ENCODE measurements at places on chromosomes 2 and 18.

- DNase-seq, result no peak
Measured at GRCh38 chr2:11722292-11723060, 24.0 kb upstream of the LPIN1 start.

DNA sequence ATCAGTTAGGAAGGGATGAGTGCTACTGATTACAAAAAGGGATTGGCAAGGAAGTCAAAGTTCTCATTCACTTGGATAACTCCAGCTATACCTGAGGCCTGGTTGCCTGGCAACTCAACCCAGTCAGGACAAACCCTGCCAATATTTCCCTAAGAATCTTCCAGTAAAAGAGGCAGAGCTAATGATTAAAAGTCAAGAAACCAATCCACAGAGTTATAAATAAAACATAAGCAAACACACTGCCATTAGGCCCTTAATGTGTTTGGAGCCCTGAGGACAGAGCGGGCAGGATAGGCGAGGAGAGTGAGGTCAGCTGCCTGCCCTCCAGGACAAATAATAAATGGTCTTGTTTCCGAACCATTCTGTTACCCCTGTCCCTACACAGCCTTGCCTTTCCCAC, 215.6 kb upstream of the NABP1 start:
- no peak for DNase-seq

DNA sequence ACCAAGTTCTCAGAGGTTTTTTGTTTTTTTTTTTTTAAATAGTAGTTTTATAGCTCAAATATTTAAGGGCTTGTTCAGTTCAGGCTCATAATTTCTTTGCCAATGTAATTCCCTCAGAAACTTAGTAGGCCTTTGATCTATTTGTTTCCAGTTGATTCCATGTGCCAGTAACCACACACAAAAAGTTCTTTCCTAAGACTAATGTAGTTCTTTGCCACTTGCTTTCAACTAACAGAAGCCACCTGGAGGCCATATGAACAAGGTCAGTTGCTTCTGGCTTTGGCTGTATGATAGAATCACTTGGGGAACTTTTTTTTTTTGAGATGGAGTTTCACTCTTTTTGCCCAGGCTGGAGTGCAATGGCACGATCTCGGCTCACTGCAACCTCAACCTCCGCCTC, 100.7 kb downstream of the DTNB start:
- DNase-seq, result no peak

GRCh38 chr2:28161466-28161865, 231.2 kb upstream of the FOSL2 start:
- no peak for DNase-seq

GRCh38 chr18:44968336-44968735, 287.6 kb downstream of the SETBP1 start:
- no peak for DNase-seq

GRCh38 chr2:84169871-84170270, 289.2 kb downstream of the SUCLG1 start:
- DNase-seq, result no peak

DNA sequence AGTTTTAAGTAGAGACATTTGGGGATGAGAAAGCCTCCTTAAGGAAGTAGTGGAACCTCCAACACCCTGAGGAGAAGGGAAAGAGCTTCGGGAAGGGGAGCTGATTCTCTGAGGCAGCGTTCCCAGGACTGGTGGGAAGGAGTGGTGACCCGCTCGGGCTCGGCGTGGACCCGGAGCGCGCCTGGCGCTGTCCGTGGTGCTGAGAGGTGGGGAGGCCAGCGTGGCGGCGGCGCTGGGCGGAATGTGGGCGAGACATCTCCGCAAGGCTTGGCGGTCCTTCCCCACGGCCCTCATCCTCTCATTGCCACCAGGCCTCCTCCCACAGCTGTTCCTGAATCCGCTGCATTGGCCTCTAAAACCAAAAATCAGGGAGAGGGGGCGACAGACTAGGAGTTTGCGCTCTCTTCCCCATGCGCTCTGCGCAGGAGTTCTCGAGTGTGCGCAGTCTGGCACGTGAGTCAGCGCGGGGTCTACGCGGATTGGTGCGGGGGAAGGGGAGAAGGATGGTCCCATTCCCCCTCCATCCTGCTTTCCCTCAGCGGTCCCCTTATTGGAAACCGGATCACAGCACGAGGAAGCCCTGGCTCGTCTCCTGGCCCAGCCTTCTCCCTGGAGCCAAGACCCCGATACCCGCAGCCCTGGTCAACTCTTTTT, 857 bp downstream of the RESP18 start:
- DNase-seq, result no peak

- no peak for DNase-seq
Measured at GRCh38 chr2:101040761-101041160, 38.7 kb downstream of the RPL31 start.

DNA sequence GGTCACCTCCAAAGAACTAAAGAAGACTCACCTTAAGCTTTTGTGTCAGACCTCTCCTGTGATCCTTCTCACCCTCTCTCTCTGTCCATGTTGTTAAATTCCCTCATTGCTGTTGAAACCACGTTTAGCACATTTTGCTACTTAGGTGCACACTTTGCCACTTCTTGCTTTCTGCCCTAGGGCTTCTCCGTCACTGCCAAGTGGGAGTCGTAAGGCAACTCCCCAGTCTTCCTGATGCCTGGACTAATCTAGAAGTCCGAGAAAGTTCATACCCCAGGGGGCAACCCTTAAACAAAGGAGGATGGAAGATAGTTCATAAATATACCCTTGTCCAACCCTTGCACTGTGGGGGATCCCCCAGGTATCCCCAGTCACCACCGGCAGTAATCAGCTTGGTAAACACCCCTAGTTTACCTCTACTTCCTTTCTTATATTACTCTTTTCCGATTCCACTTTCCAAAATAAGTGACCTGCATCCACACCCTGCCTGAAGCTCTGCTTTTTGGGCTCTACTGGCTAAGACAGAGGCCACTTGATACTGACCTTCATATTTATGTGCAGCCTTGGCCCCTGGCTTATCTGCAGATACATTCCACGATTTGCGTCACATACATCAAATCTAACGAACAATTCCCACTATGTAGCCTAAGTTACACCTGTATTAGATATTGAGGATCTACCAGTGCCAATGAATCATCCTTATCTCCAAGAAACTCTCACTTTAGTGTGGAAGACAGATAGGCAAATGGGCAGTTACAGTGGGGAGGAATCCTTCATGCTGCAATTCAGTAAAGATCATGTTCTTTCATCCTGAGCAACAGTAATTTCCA, 776.2 kb downstream of the RNF144A start:
- DNase-seq, result no peak

- no peak for DNase-seq
Measured at GRCh38 chr2:168192839-168193616, 54.4 kb downstream of the STK39 start.

- DNase-seq, result no peak
Measured at GRCh38 chr2:68156419-68156818, 1.3 kb upstream of the PNO1 start.

GRCh38 chr18:13216092-13216582, 2.4 kb upstream of the LDLRAD4 start:
- peak; percentile 16 for DNase-seq

DNA sequence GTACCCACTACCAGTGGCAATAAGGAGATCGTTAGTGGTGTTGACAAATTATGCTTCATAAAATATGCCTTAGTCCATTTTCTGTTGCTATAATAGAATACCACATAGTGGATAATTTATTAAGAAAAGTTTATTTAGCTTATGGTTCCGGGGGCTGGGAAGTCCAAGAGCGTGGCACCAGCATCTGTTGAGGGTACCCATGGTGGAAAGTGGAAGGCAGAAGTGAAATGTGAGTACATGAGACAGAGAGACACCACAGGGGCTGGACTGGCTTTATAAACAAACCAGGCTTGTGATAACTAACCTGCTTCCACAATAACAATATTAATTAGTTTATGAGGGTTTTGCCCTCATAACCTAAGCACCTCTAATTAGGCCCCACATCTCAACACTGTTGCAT, 146.6 kb downstream of the RNF144A start:
- no peak for DNase-seq

DNA sequence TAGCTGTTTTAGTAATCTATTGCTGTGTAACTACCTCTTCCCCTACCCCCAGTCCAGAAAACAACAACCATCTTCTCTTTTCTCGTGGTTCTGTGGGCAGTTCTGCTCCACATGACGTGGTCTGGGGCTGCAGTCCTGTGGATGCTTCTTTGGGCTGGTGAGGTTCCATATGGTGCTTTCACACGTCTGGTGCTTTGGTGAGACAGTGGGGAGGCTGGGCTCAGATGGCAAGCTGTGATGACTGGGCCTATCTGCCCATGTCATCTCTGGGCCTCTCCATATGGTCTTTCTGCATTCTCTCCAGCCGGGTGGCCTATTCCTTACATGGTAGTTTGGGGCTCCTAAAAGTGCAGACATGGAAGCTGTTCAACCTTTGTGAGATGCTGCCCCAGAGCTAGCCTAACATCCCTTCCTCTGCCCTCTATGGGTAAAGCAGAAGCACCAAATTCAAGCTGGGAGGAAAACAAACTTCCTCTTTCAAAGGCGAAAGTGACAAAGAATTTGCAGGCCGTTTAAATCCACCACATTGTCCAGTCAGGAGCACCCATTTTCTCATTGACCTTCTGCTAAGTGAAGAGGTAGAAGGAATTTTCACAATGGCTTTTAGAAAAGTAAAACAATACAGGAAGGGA, 68.3 kb upstream of the IL1R1 start:
- DNase-seq, result no peak

All from stimulated activated CD4-positive, alpha-beta T cell treated with anti-CD3 and anti-CD28 coated beads, TNF-alpha, amount 100 ng/mL, for 24 hours (primary cell).